ENCODE measurements at places on chromosomes 3 and 15. TPM values are rescaled to one million over a fixed set of nuclear protein-coding genes. Genes with fewer than 3 reads are reported as not detected.

DNA sequence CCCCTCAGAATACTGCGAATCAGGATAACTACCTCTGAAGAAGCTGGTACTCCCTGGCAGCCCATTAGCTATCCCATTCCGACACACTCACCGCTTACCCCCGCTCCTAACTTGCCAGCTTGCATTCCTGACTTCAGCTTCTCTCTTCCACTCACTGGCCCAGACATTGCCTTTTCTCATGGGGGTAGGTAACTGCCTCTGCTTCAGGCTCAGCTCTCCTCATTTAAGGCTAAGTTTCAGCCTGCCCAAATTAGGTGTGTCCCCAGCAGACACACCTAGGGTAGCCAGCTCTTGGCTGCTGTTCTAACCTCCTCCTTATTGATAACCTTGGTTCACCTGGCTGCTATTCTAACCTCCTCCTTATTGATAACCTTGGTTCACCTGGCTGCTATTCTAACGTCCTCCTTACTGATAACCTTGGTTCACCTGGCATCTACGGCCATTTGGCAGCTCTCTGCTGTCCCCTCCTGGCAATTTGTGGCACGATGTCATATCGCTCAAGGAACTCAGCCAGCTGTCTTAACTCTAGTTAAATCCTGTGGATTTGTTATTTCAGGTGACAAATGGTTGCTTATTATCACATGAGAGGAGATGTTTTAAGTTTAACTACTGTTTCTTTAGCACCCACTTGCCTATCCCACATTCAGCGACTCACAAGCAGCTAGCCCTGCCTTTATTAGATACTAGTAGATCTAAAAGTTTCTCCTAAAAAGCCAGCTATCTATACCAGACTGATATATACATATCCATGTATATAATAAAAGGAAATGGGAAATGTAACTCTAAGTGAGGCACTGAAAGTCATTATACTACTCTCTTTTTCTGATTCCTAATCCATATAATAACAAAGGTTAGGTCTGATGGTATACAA, 106.5 kb upstream of the ACP3 start:
- no peak overlapping the region for H3K27ac ChIP-seq
- H3K4me1 ChIP-seq: no peaks in the 10 kb centered on the region
- no peak overlapping the region for H3K4me3 ChIP-seq
- H3K27me3 ChIP-seq: no peaks in the 10 kb centered on the region
- no peaks in the 10 kb centered on the region for H3K36me3 ChIP-seq
- DNase-seq: no peak

The NR2E3 gene
- total RNA-seq: 0.26 TPM

The HCLS1 gene
- total RNA-seq: 76.5 TPM

The ADCY5 gene
- 4.0 TPM for total RNA-seq

The MOBP gene
- not detected for total RNA-seq

DNA sequence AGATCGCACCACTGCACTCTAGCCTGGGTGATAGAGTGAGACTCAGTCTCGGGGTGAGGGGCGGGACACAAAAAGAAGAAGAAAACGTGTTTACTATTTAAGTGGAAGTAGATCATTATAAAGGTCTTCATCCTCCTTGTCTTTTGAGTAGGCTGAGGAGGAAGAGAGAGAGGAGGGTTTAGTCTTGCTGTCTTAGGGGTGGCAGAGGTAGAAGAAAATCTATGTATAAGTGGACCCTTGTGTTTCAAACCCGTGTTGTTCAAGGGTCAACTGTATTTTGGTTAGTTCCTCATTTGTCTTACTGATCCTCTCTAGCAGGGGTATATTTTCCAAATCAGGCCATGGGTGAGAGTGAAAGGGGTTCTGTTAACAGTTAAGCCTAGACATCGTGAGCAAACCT, 40.1 kb downstream of the TRIM71 start:
- no peaks in the 10 kb centered on the region for H3K36me3 ChIP-seq
- no peaks in the 10 kb centered on the region for H3K4me1 ChIP-seq
- DNase-seq: no peak
- no peak overlapping the region for H3K4me3 ChIP-seq
- no peak overlapping the region for H3K27ac ChIP-seq

- no peaks in the 10 kb centered on the region for H3K36me3 ChIP-seq
- no peak for DNase-seq
- no peak overlapping the region for H3K4me3 ChIP-seq
- no peak overlapping the region for H3K27ac ChIP-seq
- no peaks in the 10 kb centered on the region for H3K27me3 ChIP-seq
These were observed 23.1 kb upstream of the MTHFS start for GRCh38 chr15:79919749-79920511.

DNA sequence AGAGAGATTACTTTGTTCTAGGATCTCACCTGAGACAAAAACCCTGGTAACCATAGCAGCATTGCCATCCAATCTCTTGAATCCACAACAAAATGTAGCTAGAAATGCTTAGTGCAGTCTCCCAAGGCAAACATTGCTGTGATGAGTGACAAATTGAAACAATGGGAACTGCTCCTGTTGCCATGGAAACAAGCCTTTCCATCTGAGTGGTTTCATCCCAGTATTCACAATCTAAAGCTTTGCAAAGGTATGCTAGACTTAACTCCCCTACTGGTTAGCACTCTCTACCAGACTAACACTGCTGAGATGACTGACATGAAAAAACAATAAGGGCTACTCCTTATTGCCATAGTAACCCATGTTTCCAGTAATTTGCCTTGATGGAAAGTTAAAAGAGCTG, 172.6 kb upstream of the CNTN3 start:
- H3K36me3 ChIP-seq: no peaks in the 10 kb centered on the region
- no peaks in the 10 kb centered on the region for H3K27me3 ChIP-seq
- H3K4me3 ChIP-seq: no peak overlapping the region
- no peaks in the 10 kb centered on the region for H3K4me1 ChIP-seq
- no peak for DNase-seq

DNA sequence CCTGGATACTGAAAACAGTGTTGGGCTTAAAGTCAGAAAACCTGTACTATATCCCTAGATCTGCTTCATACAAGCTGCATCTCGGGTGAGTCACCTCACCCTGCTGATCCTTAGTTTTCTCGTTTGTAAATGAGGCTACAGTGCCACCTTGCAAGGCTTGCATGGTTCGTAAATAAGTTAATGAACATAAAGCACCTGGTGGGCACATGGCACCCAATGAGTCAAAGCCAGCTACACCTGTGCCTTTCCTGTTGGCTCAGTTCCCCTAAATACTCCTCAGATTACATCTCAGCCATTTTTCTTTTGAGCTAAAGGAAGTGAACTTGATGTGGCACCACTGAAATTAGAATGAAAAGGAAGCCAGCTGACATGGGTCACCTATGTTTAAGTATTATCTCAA, 26.5 kb downstream of the RTP1 start:
- H3K27ac ChIP-seq: no peak overlapping the region
- H3K4me3 ChIP-seq: no peak overlapping the region
- no peaks in the 10 kb centered on the region for H3K36me3 ChIP-seq
- no peaks in the 10 kb centered on the region for H3K27me3 ChIP-seq
- no peak for DNase-seq
- no peaks in the 10 kb centered on the region for H3K4me1 ChIP-seq

- no peaks in the 10 kb centered on the region for H3K27me3 ChIP-seq
- no peaks in the 10 kb centered on the region for H3K4me1 ChIP-seq
- H3K27ac ChIP-seq: no peak overlapping the region
- no peak for DNase-seq
- H3K4me3 ChIP-seq: no peak overlapping the region
- H3K36me3 ChIP-seq: no peaks in the 10 kb centered on the region
These were observed 92.7 kb upstream of the PLXND1 start for GRCh38 chr3:129699199-129699598.

GRCh38 chr3:105527949-105528348, 161.2 kb downstream of the ALCAM start:
- peaks cover 8% of the 10 kb centered on the region for H3K36me3 ChIP-seq
- no peak for DNase-seq
- H3K4me3 ChIP-seq: no peak overlapping the region
- no peaks in the 10 kb centered on the region for H3K27me3 ChIP-seq
- no peak overlapping the region for H3K27ac ChIP-seq

DNA sequence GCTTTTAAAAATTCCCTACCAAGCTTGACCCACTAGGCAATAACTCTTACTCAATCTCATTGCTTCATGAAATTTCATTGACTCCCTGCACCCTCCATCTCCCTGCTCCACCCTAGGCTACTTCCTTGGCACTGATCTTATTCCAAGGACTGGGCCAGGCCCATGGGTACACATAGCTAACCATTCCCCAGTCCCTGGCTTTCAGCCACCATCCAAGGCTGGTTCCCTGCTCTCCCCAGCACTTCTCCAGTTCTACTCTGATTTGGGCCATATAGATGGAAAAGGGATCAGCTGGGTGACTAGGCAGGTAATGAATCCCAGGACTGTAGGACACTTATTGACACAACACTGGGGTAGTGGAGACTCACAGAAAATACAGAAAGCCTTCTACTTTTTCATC, 88.1 kb upstream of the NEO1 start:
- H3K4me3 ChIP-seq: no peak overlapping the region
- no peaks in the 10 kb centered on the region for H3K36me3 ChIP-seq
- no peak overlapping the region for H3K27ac ChIP-seq
- no peak for DNase-seq

GRCh38 chr15:41550066-41550775, 6.2 kb upstream of the RPAP1 start:
- no peaks in the 10 kb centered on the region for H3K36me3 ChIP-seq
- H3K4me1 ChIP-seq: no peaks in the 10 kb centered on the region
- H3K27me3 ChIP-seq: no peaks in the 10 kb centered on the region
- H3K27ac ChIP-seq: no peak overlapping the region
- DNase-seq: no peak
